ENCODE measurements at places on chromosomes 7 and 10.

DNA sequence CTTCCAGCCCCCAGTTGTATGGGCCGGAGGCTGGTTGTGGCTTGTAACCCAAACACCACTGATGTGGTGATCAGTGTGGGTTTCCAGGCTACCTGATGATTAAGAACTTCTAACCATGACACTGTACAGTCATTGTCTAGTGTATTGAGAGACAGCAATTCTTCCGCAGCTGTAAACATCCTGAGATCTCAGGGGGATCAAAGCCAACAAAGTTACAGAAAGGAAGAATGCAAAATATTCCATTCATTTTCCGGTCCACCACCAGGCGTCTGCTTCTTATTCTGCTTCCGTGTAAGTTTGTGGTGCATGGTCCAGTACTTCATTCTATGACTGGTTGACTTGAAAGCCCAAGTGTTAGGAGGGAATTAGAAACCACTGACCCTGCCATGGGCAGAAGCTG, 10.3 kb upstream of the GLI3 start:
- DNase-seq: no peak

GRCh38 chr7:130479716-130480400, 12.0 kb upstream of the MEST start:
- no peak for DNase-seq

DNA sequence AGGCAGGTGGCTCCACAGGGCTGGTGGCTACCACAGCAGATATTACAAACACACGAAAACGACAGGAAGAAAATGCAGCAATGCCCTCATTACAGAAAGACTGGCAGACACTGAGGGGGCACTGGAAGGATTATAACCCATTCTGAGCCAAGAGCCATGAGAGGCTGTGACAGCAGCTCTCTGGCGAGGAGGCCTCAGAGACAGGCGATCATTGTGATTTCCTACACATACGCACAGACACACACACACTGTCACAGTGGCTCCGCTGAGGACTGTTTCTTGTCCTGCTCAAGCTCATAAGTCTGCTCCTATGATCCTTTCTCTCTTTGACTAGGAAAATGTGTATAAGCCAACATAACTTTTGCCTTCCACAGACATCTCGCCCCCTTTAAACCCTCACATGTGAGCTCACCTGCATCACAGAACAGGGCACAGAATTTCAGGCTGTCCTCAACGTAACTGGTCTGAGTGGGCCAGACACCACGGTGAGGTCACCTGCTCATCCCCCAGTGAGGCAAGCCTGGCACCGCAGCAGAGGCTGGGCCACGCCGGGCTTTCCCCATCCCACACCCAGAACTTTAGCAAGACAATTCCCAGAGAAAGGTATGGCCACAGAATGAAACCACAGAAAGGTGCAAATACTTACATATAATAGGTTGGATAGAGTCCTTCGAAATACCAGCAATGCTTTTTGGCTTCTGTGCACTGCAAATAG, 51.7 kb downstream of the VOPP1 start:
- DNase-seq: no peak

GRCh38 chr10:80260295-80261243, 28.9 kb downstream of the MAT1A start:
- DNase-seq: peak; percentile 27

- no peak for DNase-seq
Observed at GRCh38 chr7:131010717-131011431, 276.9 kb upstream of the KLF14 start.

DNA sequence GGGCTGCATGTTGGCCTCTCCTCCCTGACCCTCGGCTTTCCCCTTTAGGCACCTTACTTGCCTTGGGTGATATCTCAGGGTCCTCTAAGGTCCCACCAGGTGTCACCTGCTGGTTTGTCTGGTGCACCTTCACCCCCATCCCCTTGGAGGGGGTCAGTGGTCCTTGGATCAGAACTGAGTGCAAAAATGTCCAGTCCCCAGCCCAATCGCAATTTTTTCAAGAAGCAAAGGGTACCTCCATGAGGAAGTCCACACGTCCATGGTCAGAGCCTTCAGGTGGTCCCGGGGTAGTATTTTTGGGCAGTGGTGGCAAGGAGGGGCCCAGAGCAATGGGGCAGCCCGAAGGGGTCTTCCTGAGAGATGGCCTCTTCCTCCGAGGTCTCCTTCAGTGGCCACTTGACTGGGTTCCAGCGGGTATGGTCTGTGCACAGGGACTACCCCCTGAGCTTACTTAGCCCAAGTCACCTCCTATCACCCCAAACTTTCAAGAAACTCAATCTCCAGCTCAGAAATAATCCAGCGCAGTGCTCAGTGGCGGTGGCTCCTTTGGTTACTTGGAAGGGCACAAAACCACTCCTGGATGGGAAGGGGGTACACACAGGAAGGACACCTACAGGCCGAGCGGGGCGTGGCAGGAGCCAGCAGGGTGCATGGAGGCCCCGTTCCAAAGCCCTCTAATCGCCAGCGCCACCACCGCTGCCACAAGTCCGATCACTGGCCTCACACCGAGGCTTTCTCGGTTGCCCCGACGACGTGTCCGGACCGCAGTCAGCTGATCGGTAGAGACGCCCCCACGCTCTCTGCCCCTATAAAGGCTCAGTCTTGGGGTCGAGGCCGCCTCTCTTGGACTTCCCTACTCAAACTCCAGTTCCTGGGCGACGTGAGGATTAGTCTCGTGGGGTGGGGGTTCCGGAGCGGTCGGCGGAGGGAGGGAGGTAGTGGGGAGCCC, 4.5 kb downstream of the SAP25 start:
- no peak for DNase-seq

DNA sequence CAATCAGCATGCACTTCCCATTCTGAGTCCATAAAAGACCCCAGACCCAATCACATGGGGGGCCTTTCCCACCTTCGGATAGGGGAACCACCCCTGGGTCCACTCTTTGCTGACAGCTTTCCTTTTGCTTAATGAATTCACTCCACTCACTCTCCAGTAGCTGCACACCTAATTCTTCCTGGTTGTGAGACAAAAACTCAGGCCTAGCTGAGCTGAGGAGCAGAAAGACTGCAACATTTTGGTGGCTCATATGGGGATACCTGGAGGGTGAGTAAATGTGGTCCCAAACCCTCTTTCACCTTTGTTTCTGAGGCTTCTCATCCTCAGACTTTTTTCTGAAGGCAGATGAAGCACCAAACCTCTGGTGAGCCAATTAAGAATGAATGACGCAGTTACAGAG, 138.1 kb downstream of the WDR11 start:
- no peak for DNase-seq

GRCh38 chr7:13745530-13745929, 243.9 kb downstream of the ETV1 start:
- DNase-seq: no peak

- no peak for DNase-seq
Observed at GRCh38 chr10:2951235-2951835, 116.0 kb upstream of the PFKP start.

- no peak for DNase-seq
Observed at GRCh38 chr7:123260428-123260960, 60.7 kb upstream of the SLC13A1 start.

DNA sequence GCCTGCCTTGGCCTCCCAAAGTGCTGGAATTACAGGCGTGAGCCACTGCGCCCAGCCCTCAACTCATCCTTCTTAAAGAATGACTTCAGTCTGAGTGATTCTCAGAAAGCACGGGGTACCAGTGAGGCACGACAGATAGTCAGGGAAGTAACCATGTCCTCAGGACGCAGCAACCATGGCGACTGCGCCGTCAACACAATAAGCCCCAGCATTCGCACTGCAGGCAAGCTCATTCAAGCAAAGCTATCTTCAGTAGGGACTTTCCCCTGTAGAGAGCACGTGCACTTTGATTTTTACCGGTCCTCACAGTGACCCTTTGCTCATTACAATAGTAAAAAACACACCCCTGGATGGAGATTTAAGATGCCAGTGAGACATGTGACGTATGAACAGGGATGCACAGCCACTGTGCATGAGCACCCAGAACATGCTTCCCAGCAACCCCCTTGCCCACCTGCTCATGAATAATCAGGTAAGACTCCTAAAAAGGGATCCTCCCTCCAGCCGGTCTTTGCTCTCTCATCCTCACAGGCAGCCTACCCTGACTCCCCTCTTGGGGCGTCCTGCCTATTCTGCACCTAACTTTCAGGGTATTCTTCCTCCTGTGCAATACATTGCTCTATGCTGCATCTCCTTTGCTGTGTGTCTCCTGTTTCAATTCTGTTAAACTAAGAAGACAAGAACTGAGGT, 9.1 kb downstream of the WDR86 start:
- no peak for DNase-seq

DNA sequence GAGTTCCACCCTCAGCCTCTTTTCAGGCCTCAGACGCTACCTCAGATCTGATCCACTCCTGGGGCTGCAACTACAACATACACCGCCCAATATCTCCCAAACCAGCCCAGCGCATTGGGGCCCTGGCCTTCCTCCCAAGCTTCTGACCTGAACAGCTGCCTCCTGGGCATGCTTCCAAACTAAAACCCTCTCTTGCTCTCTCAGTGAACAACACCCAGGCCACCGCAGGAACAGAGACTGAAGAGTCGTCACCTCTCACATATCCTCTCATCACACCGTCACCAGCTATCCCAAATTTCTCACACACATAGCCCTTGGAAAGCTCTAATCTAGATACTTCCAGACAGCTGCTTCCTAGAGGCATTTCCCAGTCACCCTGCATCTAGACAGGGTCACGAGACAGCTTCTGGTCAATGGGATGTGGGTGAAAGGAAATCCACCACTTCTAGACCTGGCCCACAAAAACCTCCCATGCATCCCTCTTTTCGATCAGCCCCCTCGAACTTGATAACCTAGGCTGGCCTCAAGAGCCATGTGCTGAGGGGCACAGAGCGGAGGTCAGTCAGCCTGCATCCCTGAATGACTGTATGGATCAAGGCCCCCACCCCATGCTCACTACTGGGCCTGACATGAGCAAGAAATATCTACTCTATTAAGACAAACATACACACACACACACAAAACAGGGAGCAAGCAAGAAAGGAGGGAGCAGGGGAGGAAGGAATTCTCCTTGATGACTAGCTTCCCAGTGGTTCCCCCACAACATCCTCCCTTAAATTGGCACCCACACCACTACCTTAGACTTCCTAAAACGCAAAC, 1.8 kb downstream of the PARP12 start:
- no peak for DNase-seq

DNA sequence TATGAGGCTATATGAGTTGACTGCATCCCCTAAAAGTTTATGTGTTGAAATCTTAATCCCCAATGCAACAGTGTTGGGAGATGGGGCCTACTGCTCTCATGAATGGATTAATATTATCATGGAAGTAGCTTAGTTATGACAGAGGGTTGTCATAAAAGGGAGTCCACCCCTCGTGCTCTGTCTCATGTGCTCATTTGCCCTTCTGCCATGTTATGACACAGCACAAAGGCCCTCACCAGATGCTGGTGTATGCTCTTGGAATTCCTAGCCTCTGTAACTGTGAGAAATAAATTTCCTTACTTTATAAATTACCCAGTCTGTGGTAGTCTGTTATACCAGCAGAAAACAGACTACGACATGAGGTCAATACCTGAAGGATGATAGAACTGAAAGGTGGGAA, 17.6 kb upstream of the PANK1 start:
- DNase-seq: no peak

- no peak for DNase-seq
Observed at GRCh38 chr7:112420236-112420861, 29.9 kb upstream of the IFRD1 start.

- no peak for DNase-seq
Observed at GRCh38 chr10:53315709-53316108, 543.1 kb upstream of the MBL2 start.

DNA sequence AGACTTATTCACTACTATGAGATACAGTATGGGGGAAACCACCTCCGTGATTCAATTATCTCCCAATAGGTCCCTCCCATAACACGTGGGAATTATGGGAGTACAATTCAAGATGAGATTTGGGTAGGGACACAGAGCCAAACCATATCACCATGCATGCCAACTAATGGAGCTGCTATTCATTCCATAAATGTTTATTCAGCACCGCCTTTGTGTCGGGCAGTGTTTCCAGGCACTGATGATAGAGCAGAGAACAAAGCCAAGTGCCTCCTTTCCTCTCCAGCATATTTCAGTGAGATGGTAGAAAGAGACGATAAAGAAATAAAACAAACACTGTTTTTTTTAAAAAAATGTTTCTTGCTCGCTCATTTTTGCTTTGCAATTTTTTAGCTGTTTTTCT, 295.9 kb upstream of the FOXK1 start:
- DNase-seq: no peak

DNA sequence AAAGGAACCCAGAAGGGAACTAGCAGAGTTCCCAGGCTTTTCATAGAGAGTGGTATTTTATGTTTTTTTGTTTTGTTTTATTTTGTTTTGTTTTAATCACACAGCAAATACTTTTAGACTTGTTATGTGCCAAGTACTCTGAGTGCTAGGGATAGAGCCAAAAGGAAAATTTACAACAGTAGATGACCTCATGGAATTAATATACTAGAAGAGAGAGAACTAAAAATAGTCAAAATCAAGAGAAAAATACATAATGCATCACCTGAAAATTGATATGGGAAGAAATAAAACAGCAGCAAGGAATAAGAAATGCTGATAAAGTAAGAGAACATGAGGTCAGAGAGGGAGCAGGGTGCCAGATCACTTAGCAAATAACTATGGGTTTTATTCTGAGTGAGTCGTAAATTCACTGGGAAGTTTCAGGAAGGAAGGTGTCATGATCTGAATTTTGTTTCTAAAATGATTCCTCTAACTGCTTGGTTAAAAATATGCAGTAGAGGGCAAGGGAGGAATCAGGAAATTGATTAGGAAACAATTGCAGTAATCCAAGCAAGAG, 351.0 kb downstream of the ANKRD7 start:
- DNase-seq: no peak

- DNase-seq: no peak
Observed at GRCh38 chr10:11242443-11243387, 225.0 kb downstream of the CELF2 start.

- no peak for DNase-seq
Observed at GRCh38 chr7:113730309-113730955, 188.4 kb downstream of the PPP1R3A start.

- no peak for DNase-seq
Observed at GRCh38 chr7:25864511-25864910, 287.5 kb upstream of the NFE2L3 start.

DNA sequence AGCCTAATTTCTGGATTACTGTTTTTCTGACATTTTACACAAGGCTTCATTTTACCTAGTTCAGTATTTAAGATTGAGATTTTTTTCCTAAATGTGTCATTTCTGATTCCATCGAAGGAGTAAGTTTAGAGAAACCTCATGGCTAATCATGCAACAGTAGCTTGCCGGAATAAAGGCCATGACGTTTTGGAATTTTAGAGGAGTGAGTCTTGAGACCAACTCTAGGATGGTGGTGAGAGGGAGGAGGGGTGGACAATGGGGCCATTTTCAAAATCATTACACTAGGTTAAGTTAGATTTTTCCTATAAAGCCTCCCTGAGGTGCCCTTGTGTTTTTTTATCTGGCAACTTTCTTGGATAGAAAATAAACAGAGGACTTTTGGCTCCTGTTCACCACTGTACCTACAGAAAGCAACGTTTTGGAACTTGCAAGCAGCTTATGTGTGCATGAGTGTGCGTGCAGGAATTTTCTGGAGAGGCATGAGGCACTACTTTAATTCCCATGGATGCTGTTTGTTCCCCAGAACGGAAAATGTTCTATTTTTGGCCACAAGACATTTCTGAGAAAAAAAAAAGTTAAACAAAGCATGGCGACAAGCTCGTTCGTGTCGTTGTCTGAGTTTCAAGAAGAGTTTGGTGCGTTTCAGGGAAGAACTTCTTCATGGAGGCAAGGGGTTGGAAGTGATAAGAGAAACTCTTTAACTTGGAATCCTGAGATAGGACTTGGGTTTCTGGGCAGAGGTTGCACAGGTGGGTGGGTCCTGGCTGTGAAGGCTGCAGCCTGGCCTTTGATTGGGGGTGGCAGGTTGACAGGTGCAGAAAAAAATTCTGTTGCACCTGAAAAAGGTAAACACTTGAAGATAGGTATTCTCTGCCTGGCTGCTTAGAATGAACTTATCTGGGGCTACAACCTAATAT, 178.1 kb downstream of the PTEN start:
- no peak for DNase-seq

All from Panc1 (cell line).